ENCODE measurements at places on chromosomes 4 and X.
A peak's percentile ranks its signal among the peaks of the same experiment; 100 is the strongest.

GRCh38 chr4:27357283-27357682 is 496.6 kb downstream of the STIM2 start:
- DNase-seq, result no peak

DNA sequence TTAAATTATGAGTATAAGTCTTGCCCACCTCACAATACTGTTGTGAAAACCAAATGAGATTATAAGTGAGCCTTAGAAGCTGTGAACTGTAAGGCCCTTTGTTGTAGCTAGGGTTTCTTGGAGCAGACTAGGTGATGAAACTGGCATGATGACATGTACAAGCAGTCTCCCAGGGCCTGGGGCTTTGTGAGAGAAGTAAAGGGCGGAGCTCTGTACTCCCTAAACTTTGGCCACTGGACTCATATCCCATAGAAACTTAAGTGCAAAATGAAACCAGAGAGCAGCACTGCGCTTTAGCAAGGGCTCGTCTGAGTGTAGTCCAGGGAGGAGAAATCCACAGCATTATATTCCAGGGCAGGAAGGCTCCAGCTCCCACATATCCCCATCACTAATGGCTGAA is 385.6 kb upstream of the FGF16 start:
- no peak for DNase-seq

GRCh38 chrX:104270916-104271512 is 16.3 kb upstream of the ESX1 start:
- DNase-seq, result no peak

DNA sequence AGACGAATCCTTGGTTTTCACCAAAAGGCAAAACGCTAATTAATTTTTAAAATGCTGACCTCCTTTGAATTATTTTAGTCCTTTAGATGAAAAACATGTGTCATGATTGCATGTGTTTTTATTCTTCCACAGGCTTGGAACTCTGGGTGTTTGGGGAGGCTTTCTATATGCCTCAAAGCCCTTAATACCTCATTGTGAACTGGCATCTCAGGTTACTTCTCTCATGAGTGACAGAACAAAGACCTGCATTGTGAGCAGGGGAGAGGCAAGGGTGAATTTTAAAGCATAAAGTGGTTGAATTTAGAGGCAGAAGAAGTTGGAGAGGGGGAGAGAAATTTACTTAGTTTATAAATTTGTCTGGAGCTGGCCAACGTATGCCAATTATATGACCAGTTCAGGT is 119.5 kb downstream of the ARSF start:
- no peak for DNase-seq

DNA sequence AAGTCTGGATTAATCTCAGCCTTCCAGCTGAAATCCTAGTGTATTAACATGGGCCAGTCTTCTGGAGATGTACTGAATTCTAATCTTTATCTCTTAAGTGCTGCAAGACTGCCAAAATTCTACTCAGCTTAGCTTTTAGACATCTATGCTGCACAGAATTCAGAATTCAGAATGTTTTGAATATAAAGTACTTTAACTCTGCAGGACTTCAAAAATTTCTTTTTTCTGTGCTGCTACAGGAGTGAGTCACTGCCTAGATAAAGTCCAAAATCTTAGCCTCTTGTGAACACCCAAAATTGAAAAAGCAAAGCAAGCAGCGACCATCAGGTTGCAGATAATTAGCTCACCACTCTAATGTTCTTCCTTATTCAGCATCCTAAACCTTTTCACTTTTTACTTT is 1092.6 kb upstream of the PCDH10 start:
- no peak for DNase-seq

DNA sequence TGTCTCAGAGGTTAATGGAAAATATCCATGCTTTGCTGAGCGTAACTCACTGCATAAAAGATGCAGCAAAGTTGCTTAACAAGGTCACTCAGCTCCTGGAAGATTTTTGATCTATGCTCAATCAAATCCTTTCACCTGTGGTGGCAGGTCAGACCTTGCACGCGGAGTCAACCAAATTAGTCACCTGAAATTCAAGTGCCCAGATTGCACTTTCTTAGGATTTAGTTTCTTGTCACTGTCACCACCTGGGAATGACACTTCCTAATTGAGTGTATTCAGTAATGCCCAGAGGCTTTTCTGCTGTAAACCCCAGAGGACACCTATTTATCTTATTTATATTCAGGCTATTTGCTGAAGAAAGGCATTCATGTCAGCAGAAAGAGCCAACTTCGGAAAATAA is 215.8 kb upstream of the SMIM31 start:
- DNase-seq, result no peak

- DNase-seq, result no peak
These were observed 56.7 kb downstream of the TSPAN5 start for GRCh38 chr4:98601708-98602107.

- peak; percentile 32 for DNase-seq
These were observed 70.1 kb upstream of the ENPP6 start for GRCh38 chr4:184287697-184288255.

- no peak for DNase-seq
These were observed 743 bp downstream of the NKAP start for GRCh38 chrX:119942831-119943184.

DNA sequence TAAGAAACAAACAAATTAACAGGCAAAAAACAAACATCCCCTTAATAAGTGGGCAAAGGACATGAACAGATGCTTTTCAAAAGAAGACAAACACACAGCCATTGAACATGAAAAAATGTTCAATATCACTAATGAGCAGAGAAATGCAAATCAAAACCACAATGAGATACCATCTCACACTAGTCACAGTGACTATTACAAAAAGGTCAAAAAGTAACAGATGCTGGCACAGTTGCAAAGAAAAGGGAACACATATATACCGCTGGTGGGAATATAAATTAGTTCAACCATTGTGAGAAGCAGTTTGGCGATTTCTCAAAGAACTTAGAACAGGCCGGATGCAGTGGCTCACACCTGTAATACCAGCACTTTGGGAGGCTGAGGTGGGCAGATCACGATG is 146.1 kb upstream of the NEIL3 start:
- DNase-seq, result no peak

DNA sequence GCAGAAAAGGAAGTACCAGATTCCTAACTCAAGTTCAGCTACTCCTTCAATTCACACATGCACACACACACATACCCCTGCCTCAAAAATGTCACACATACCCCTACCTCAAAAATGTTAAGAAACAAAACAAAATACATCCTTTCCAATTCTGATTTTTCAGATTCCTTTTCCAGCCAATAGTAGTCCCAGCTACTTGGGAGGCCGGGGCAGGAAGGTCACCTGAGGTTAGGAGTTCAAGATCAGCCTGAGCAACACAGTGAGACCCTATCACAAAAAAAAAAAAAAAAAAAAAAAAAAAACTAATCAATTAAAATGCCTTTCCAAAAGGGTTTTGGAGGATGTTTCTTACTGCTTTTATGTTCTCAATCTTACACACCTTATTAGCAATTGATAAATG is 138.0 kb downstream of the AFAP1 start:
- no peak for DNase-seq

DNA sequence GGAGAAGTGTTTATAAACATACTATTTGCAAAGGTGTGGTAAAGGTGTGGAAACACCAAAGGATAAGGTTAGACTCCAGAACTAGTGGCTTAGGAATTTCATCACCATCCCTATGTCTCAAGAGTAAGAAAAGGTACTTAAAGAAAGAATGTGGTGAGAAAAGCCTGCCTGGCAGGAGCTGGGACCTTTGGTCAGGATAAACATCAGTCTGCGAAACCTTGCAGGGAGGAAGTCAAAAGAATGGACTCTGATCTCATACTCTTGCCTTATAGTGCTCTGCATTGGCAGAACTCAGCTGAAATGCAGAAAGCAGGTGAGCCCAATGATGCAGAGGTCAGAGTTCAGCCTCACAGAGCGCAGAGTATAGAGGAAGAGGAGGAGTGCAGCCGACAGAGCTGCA is 97.2 kb upstream of the NR3C2 start:
- no peak for DNase-seq

- DNase-seq, result no peak
These were observed 55.2 kb downstream of the MMRN1 start for GRCh38 chr4:89949782-89950387.

GRCh38 chr4:182925298-182925757 is 8.1 kb upstream of the DCTD start:
- DNase-seq, result peak; percentile 58

DNA sequence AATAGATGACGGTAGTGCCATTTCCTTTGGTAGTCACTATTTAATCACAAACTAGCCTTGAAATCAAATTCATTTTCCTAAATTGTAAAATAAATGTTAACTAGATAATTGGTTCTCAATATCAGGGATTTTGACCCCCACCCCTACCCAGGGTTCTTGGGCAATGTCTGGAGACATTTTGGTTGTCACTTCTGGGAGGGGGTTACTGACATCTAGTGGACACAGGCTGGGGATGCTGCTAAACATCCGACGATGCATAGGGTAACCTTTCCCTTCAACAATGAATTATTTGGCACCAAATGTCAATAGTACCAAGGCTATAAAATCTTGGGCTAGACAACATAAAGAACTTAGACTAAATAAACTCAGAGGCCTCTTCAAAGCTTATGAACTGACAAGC is 285.8 kb upstream of the TRPC5 start:
- DNase-seq, result no peak

- no peak for DNase-seq
These were observed 205.4 kb downstream of the DCLK2 start for GRCh38 chr4:150283689-150284088.

- DNase-seq, result peak; percentile 32
These were observed 56.6 kb upstream of the HOPX start for GRCh38 chr4:56737666-56738065.

- no peak for DNase-seq
These were observed 58.4 kb downstream of the CEP135 start for GRCh38 chr4:56007154-56007553.
